ENCODE measurements at places on chromosomes 1 and 21.

DNA sequence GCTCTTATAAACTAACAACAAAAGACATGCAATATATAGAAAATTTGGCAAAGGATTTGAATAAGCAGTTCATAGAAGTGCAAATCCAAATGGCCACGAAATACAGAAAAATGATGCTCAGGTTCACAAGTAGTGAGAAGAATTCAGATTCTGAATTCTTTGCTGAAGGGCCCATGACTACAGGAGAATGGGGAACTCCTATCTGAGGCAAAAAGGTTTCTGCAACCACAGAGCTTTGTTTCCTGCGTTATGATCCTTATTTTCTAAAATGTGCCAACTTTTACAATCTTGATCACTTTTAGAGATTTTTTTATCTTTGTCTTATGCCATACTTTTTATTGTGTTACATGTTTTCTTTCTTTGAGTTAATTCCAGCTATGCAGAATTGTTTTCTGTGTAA is 91.3 kb downstream of the ITSN1 start:
- DNase-seq: no peak
- H3K36me3 ChIP-seq: peaks cover 9% of the 10 kb centered on the region
- H3K4me1 ChIP-seq: peaks cover 7% of the 10 kb centered on the region

GRCh38 chr1:44405798-44406736 is 1.0 kb downstream of the RNF220 start:
- no peak for DNase-seq
- no peak overlapping the region for H3K27ac ChIP-seq
- H3K36me3 ChIP-seq: no peaks in the 10 kb centered on the region
- H3K4me1 ChIP-seq: peaks cover 14% of the 10 kb centered on the region

DNA sequence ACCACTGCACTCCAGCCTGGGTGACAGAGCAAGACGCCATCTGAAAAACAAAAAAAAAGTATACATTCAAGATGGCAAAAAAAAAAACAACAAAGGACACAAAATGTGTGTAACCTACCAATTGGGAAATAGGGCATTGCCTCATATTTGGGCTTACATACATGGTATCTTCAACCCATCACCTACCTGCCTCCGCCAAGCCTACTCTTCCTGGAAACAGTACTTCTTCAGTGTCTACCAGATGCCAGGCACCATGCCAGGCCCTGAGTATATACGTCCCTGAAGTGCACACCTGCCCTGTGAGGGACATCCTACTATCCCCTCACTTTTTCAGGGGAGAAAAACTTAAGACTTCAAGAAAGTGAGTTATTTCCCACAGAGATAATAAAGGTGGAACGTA is 160.2 kb downstream of the TOMM20 start:
- H3K27ac ChIP-seq: no peak overlapping the region
- H3K36me3 ChIP-seq: no peaks in the 10 kb centered on the region
- H3K4me1 ChIP-seq: peaks cover 40% of the 10 kb centered on the region
- H3K4me3 ChIP-seq: no peak overlapping the region
- DNase-seq: no peak
- no peaks in the 10 kb centered on the region for H3K27me3 ChIP-seq

DNA sequence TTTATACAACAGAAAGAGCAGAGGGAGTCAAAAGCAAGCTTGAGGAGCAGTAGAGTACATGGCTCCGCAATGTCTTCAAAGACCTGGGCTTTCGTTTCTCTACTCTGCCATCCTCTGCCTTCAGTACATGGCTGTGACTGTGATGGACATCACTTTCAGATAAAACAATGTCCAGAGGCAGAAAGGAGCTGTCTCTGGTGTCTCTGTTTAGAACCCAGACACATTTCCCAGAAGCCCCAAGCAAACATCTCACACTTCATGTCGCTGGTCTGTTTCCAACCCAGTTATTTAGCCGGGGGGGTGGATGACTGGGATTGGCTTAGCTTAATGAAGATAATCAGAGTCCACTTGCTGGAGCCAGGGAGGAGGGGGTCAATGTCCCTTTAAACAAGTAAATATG is 25.6 kb downstream of the SGIP1 start:
- no peak overlapping the region for H3K4me3 ChIP-seq
- H3K36me3 ChIP-seq: no peaks in the 10 kb centered on the region
- no peaks in the 10 kb centered on the region for H3K27me3 ChIP-seq
- peaks cover 22% of the 10 kb centered on the region for H3K4me1 ChIP-seq

All from astrocyte (in vitro differentiated cells and primary cell).